ENCODE measurements at places on chromosomes 11 and 22. TPM values are rescaled to one million over a fixed set of nuclear protein-coding genes. Genes with fewer than 3 reads are reported as not detected.

Gene TTC9C
- polyA plus RNA-seq = 17.3 TPM

Gene NUP160
- polyA plus RNA-seq = 5.0 TPM

Gene OR5F1
- not detected for polyA plus RNA-seq

Gene SYVN1
- 5.5 TPM for polyA plus RNA-seq

Gene EML3
- polyA plus RNA-seq = 182 TPM

DNA sequence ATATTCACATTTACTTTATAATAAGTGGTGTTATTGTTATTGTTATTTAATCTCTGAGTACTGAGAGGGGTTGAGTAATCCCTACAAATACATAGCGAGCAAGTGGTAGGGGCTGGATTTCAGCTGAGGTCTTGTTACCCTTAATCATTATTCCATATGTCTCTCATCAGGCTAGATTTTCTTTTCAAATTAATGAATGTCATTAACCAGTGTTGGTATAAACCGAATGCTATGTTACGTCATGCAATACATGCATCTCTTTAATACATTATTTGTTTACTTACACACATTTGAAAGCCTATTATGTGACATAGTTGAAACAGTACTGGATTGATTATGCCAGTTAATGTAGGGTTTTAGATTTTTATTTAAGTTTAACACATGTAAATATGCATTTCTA is 18.9 kb downstream of the PDGFD start:
- DNase-seq = no peak

DNA sequence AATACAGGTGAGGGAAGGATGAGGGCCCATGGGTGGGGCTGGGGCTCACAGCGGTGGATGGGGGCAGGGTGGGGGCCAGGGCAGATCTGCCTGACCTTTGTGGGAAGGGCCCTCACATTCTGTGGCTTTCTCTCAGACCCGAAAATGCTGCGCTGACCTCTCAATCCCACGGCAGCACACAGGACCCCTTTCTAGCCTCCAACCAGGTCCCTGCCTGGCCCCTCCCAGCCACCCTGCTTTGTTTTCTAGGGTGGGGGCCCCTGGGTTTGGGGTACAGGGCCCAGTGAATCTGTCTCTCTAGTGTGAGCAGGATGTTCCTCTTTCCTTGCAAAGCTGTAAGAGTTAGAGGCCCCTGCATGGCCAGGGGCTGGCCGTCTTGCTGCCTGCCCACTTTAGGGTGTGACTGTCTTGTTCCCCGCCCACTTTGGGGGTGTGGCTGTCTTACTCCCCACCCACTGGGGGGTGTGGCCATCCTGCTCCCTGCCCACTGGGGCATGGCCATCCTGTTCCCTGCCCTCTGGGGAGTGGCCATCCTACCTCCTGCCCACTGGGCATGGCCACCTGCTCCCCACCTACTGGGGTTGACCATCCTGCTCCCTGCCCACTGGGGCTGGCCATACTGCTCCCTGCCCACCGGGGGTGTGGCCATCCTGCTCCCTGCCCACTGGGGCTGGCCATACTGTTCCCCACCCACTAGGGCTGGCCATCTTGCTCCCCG is 11.5 kb downstream of the PARVG start:
- DNase-seq = no peak

DNA sequence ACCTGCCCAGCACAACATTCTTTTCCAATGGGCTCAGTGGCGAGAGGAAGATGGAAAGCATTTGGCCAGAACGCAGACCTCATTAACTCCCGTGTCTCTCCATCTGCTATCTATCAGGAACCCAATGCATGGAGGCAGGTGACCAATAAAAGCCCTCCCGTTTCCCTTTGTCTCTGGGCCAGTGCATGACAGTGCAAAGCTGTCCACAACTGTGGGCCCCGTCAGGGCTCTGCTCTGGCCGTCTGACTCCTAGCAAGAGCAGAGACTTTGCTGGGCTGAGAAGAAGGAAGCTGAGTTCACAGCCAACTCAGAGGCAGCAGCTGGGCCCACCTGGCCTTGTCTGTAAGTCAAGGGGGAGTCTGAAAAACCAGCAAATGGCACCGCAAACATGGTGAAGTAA is 177.8 kb downstream of the TENM4 start:
- DNase-seq = no peak

Measured in aorta (tissue), 5 donors.